ENCODE measurements at places on chromosomes 12 and 14. TPM values are rescaled to one million over a fixed set of nuclear protein-coding genes. Genes with fewer than 3 reads are reported as not detected.
A peak's percentile ranks its signal among the peaks of the same experiment; 100 is the strongest.

GRCh38 chr14:55556929-55557623, 22.9 kb upstream of the KTN1 start:
- DNase-seq, result peak; percentile 60

- DNase-seq, result no peak
Observed at GRCh38 chr12:49555631-49556390, 12.1 kb downstream of the MCRS1 start.

GRCh38 chr12:107567876-107568619, 117.6 kb upstream of the PWP1 start:
- no peak for DNase-seq

- no peak for DNase-seq
Observed at GRCh38 chr14:75236901-75237419, 41.7 kb upstream of the FOS start.

ARHGDIB gene
- total RNA-seq, result not detected

GRIN2B gene
- 0.12 TPM for total RNA-seq

TRHDE gene
- not detected for total RNA-seq
